ENCODE measurements at places on chromosomes 5 and 9.

DNA sequence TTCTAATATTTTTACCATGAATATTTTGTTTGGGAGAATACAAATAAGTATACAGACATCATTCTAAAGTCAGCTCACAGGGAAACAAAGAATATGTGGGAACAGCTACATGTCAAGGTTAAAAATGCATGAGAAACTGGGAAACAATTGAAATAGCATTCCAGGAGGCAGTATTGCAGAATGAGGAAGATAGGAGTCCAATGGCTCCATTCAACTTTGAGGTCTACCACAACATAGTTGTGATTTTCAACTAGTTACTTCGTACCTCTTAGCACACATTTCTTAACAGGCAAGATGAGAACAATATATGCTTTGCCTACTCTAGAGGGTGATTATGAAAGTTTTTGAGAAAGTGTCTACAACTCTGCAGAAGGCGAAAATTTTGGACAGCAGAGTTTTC lies 35.2 kb upstream of the CAST start:
- DNase-seq: no peak

DNA sequence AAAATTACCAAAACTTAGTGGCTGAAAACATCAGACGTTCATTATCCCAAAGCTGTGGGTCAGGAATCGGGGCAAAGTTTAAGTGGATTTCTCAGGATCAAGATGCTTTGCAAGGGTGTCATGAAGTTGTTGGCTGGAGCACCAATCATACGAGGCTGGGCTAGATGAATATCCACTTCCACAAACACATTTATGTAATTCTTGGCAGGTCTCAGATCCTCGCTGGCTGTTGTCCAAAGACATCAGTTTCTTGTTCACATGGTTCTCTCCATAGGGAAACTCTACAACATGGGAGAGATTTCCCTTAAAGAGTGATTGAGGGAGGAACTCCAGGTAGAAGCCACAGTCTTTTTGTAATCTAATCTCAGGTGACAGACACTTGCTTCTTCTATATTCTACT lies 20.2 kb upstream of the CCDC192 start:
- no peak for DNase-seq

GRCh38 chr5:146888351-146888978 lies 9.9 kb upstream of the PPP2R2B start:
- no peak for DNase-seq

DNA sequence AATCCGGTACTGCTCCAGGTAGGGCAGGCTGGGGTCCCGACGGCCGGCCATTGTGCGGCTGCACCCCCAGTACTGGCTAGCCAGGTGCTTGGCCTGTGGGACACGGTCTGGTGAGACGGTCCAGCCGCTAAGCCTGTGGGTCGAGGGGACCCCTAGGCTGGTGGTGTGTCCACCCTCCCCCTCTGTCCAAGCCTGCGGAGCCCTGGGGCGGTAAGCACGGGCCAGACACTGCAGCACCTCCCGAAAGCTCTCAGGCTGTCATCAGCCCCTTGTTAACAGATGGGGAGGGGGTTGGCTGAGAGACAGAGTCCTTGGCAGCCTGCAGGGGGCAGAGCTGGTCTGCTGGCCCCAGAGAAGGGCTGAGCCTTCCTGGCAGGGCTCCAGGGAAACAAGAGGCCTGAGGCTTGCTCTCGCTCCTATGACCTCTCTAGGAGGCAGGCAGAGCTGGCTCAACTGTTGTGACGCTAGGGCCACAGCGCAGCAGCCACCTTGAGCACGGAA lies 11.8 kb upstream of the MRNIP start:
- DNase-seq: no peak

- no peak for DNase-seq
Measured at GRCh38 chr9:124654431-124654830, 116.7 kb downstream of the NR6A1 start.

DNA sequence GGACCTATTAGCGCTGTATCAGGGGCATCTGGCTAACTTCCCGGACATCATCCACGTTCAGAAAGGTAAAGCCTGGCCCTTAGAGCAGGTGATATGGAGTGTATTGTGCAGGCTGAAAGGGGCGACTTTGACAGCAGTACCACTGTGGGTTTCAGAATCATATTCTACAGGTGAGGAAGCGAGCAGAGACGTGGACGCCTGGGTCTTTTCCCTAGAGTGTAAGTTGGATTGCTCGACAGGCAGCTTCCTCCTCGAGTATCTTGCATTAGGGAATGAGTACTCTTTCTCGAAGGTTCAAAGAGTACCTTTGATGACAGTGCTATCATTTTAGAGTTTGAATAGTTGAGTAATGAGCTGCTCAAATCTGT lies 1.9 kb downstream of the SNX18 start:
- DNase-seq: no peak

DNA sequence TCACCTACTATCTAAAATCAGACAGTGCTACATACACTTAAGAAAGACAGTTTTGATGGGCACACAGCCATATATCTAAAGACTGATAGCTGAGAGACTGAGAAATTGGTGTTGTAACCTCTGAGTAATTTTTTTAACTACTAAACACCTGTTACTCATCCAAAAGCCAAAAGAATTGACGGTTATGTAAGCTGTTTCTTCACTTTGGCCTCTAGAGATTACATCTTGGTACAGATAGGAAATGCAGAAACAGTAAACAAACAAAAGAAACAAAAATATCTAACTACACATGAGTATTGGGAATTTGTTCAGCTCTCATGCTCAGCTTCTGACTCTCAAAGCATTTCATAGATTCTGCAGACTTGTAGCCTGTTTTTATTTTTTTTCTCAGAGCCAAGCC lies 152.1 kb upstream of the GAS1 start:
- DNase-seq: no peak

GRCh38 chr5:71948206-71948605 lies 159.1 kb upstream of the MAP1B start:
- no peak for DNase-seq

DNA sequence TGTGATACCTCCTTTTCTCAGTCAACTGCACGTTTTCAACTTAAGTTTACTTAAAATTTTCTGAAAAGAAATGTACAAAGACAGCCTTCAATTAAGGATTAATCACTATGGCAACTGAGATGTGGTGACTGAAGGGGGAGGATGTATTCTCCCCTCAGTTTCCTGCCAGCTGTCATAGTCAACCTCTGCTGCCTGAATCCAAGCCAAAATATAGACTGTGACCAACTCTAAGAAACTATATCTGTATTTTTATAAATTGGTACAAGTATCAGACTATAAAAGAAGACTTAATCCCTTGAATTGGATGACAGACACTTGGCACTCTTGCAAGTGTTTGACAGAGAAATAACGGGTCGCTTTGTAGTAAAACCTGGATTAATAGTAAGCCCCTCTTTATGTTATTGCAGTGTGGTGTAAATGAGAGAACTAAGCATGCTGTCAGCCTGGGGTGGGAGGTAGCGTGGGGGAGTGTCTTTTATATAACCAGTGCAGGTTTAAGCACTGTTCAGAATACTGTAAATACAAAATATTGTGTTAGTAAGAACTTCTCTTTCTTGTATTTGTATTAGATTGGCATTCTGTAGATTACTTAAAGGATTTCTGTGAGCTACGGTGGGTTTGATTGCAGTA lies 106.4 kb downstream of the ERCC6L2 start:
- DNase-seq: no peak

GRCh38 chr9:111632695-111633388 lies 1.7 kb downstream of the DNAJC25 start:
- no peak for DNase-seq

DNA sequence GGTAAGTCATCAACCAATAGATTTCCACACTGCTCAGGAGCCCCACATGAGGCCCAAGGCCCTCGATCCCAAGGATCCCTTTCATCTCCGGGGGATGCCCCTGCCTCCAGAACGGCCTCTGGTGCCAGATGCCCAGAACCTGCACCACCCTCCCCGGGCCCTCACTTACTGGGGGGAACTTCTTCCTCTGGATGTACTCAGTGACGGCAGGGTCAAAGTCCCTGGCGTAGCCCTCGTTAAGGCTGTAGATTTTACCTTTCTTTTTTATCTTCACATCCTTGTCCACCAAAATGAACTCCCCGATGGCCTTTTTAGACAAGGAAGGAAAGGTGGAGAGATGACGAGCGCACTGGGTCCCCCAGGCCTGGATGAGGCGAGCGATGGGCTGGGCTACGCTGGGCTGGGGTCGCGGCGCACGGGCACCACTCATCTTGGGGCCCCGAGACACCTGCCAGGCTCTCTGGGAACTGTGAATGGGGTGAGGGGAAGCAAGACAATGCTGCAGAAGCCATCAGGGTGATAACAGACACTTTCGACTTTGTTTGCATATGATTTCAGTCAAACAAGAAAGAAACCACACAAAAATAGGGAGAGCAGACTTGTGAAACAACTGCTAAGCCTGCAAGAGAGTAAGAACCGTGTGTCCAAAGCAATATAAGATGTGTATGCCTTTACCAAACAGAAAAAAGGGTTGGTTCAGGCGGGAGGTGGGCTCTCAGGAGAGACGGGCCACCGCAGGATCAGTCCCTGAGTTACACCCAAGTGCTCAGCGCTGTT lies 13.2 kb upstream of the FBP2 start:
- no peak for DNase-seq

- DNase-seq: no peak
Measured at GRCh38 chr5:96857924-96858323, 18.4 kb upstream of the ERAP2 start.

DNA sequence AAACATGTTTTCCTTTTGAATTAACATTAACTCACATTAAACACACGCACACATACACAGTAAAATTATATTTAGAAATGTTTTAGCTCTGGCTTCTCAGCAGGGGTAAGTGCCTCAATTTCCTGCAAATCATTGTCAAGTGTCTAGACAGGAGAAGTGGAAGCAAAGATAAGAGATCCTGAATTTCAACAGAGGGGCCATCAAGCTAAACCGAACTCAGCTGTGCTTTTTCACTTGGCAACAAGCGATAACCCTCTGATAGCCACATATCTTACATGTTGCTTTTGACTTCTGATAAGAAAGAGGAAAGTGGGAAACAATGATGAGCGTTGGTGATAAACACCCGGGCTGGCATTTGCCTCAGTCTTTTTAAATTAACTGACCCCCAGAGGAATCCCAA lies 79.7 kb upstream of the SPDL1 start:
- DNase-seq: no peak

DNA sequence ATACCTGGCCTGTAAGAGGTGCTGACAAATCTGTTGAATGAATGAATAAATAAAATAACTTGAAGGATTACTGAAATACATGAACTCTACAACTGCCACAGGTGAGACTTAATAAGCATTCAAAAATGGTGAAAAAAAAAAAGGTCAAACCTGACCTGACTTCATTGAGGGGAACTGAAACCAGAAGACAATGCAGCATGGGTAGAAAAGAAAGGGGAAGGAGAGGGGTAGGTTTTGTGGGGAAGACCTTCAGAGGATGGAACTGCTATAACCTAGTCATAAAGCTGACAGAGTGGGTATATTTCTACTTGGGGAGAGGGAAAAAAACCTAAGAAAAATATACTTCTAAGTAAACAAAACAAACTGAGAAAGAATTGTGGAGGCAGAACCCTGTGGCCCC lies 56.6 kb downstream of the RASEF start:
- DNase-seq: no peak

DNA sequence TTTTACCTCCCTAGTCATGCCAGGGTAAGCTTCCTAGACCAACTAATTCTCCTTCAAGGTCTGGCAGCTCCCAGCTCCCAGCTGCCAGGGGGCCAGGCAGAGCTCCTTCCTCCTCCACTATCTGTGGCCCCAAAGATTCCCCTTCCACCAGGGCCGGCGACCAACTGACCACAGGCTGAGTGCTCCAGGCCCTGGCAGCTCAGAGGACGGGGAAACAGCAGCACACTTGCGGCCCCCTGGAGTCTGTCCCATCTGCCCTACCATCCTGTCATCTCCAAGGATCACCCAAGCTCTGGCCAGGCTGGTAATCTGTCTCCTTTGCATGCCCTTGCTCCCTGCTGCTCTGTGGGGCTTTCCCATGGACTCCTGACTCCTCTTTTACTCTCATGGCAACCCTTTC lies 31.2 kb upstream of the BASP1 start:
- no peak for DNase-seq

- no peak for DNase-seq
Measured at GRCh38 chr9:37242089-37242488, 121.7 kb downstream of the ZCCHC7 start.

- DNase-seq: no peak
Measured at GRCh38 chr5:41869151-41869723, 988 bp downstream of the OXCT1 start.

DNA sequence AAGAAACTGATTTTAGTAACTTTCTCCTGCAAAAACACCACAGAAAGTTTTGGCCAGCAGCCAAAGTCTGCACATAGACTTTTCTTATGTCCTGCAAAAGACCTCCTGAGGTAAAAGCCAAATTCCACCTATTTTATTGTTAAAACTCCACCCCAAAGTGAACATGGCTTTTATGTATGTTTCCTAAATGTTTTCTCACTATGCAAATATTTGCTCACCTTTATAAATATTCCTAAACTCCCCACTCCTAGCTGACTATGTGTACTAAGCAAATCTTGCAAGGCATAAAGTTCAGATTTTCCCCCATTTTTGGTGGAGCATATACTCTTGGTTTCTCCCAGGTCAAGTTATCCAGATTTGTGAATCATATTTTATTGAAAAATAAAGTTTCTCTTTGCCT lies 446.2 kb downstream of the DNAH5 start:
- no peak for DNase-seq

DNA sequence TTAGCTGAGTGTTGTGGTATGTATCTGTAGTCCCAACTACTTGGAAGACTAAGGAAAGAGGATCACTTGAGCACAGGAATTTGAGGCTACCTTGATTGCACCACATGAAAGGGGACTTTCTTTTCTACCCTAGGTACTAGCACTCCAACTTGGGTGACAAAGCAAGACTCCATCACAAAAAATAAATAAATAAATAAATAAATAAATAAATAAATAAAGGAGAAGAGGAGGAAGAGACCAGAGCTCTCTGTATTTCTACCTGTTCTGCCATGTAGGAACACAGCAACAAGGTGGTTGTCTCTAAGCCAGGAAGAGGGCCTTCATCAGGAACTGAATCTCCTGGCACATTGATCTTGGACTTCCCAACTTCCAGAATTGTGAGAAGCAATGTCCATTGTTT lies 118.6 kb downstream of the HMHB1 start:
- DNase-seq: no peak

DNA sequence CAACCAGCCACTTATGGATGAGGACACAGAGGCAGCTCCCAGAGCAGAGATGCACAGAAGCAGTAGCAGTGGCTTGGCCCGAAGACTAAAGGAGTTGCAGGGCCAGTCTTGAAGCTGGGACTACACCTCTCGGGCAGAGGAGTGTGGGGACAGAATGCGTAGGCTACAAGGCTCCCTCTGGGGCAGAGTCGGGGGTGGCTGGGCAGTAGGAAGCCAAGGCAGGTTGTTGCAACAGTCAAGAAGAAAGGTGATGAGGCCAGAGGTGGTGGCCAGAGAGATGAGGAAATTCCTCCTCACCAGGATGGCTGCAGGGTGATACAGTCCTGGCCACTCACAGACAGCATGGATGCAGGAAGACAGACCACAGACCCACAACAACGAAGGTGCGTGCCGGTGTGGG lies 4.9 kb upstream of the N4BP3 start:
- no peak for DNase-seq

Data from T-helper 2 cell (primary cell).